Fibroblast of villous mesenchyme (primary cell): ENCODE measurements at places on chromosomes 2 and 18.

- DNase-seq: no peak
Observed at GRCh38 chr2:102271844-102272243, 39.5 kb upstream of the IL1RL1 start.

- DNase-seq: no peak
Observed at GRCh38 chr18:13628211-13628610, 98.1 kb downstream of the FAM210A start.

DNA sequence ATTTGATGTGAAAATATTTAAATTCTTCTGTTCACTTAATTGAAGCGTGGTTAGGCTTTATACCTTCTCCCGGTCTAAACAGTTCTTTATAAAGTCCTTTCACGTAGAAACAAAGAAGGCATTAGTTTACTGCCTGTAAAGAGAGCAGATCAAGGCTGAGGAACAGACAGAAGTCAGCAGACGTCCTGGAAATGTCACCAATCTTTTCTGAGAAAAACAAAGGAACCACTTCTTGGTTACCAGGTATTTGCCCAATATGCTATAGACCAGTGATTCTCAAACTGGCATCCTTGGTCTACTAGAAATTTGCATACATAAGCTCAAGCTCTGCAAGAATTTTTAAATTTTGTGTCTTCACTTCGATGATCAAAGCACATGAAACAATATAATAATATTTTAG lies 89.2 kb upstream of the STK17B start:
- DNase-seq: no peak

DNA sequence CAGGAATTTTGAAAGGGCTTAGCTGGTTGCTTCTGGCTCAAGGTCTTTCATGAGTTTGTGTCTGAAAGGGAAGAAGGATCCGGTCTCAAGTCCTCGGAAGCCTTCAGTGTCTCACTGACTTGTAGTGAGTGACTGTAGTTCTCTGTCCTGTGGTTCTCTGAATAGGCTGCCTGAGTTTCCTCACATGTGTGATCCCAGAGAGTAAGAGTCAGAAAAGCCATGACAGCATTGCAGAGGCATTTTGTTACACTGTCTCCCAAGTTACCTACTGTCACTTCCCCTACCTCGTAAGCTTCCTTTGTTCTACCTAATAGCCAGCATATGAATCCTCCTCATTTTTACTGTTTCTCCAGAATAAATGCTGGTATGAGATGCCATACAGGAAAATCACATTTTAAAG lies 709.1 kb upstream of the CHAC2 start:
- no peak for DNase-seq

- peak; percentile 82 for DNase-seq
Observed at GRCh38 chr2:171271971-171272436, 111.3 kb upstream of the TLK1 start.
